ENCODE measurements at places on chromosomes 2 and 18.

- no peak for DNase-seq
- H3K4me1 ChIP-seq: peaks cover 35% of the 10 kb centered on the region
- H3K27me3 ChIP-seq: no peaks in the 10 kb centered on the region
These were observed 15.1 kb upstream of the ST3GAL5 start for GRCh38 chr2:85903849-85904248.

DNA sequence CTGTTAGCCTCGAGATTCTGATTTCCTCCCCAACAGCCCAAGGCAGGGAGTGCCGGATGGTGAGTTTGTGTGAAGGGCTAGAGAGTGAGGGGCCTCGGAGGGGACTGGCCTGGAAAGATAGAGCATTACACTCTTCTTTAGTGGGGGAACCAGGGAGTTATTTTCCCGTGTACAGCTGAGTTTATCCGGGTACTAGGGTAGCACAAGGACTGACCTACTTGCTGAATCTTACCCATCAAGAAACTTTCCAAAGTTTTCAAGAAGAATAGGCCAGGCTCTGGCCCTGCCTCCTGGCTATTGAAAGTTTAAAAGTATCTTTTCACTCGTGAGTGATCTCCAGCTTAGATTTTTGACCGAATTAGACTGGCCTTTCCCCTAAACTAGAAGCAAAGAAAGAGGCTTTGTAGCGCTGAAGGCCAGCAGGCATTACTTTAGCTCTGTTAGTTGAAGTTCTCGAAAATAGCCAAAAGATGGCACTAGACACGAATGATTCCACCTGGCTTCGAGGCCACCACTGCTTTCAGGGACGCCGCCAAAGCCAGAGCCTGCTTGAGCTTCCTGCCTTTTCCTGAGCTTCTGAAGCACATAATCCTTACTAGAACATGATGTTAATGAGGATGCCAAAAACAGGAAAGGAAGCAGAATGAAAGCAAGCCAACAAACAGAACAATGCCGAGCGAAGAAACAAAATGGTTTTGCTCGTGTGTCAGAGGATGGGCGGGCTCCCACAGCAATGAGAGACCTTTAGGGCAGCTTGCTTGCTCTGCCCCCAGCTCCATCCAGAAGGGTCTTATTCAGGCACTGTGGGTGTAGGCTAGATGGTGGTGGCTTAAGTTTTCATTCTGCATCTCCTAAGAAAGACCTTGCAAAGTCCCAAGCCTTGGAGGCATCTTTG, 55.8 kb downstream of the TSN start:
- H3K36me3 ChIP-seq: no peaks in the 10 kb centered on the region
- H3K27ac ChIP-seq: no peak overlapping the region
- H3K4me3 ChIP-seq: no peak overlapping the region
- H3K4me1 ChIP-seq: no peaks in the 10 kb centered on the region

DNA sequence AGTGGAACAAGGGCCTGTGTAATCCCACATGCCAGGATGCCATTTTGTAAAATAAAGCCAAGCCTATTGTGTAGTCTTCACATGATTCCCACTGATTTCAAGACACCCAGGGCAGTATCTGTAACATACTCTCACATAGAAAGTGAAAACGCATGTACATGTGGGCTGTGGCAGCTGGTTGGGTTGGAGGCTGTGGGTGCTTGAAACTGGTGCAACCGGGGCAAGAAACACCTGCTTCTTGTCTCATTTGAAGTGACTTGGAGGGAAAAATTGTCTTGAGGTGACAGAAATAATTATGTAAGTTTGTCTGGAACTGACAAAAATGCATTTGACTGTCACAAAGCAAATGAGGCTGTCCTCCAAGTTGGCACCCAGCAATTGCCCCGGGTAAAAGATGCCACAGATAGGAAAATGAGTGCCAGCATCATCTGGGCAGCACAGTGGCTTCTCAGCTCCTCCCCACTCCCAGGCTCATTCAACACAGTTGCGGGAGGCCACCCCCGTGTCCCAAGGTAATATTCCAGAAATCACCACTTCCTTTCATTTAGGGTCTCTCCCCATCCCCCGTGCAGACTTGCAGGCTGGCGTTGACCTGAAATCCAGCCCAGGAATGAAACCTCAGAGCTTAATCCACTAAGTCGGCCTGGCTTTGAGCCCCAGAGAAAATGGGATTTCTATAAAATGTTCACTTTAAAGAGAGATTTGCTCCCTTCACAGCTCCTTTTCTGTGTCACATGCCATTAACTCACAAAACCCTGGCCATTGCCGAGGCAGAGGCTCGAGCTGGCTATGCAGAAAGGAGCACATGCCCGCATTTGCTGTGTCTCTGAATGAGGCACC, 293.9 kb upstream of the PARD3B start:
- no peaks in the 10 kb centered on the region for H3K4me1 ChIP-seq
- no peak overlapping the region for H3K27ac ChIP-seq
- no peak overlapping the region for H3K4me3 ChIP-seq
- DNase-seq: no peak

DNA sequence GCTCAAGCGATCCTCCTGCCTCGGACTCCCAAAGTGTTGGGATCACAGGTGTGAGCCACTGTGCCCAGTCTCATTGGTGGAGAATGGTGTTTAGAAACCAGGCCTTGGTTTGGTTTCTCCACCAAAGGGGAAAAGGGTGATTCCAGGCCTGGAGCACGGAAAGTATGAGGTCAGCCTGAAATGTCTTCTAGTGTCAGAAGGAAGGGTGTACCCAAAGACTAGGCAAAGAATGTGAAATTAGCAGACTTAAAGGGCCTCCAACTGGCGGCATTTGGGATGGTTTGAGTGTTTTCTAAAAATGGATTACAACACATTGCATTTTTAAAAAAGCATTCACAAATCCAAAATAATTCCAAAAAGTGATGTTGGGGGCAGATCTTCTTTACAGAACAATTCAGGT, 139.6 kb downstream of the SH3BP4 start:
- no peaks in the 10 kb centered on the region for H3K36me3 ChIP-seq
- H3K27me3 ChIP-seq: no peaks in the 10 kb centered on the region
- peaks cover 4% of the 10 kb centered on the region for H3K4me1 ChIP-seq
- no peak overlapping the region for H3K4me3 ChIP-seq
- H3K27ac ChIP-seq: no peak overlapping the region

GRCh38 chr2:222332116-222332515, 33.3 kb upstream of the PAX3 start:
- no peak overlapping the region for H3K4me3 ChIP-seq
- DNase-seq: no peak
- no peaks in the 10 kb centered on the region for H3K27me3 ChIP-seq
- no peaks in the 10 kb centered on the region for H3K4me1 ChIP-seq

DNA sequence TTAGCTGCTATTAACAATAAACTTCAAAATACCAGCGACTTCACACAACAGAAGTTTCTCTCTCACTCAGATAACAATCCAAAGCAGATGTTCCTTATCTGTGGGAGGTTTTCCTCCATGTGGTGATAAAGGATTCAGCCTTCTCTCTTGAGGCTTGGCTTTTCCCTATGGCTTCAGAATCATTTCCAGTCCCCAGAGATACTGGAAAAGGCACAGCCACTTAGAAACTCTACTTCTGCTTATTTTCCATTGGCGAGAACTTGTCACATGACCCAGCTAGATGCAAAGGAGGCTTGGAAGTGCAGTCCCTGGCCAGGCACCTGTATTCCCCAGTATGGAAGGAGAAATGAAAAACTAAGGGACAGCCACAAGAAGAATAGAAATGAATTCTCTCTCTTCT, 344.8 kb downstream of the MTX2 start:
- peaks cover 34% of the 10 kb centered on the region for H3K4me1 ChIP-seq
- peak overlapping the region; percentile 21 for H3K4me3 ChIP-seq
- DNase-seq: no peak

DNA sequence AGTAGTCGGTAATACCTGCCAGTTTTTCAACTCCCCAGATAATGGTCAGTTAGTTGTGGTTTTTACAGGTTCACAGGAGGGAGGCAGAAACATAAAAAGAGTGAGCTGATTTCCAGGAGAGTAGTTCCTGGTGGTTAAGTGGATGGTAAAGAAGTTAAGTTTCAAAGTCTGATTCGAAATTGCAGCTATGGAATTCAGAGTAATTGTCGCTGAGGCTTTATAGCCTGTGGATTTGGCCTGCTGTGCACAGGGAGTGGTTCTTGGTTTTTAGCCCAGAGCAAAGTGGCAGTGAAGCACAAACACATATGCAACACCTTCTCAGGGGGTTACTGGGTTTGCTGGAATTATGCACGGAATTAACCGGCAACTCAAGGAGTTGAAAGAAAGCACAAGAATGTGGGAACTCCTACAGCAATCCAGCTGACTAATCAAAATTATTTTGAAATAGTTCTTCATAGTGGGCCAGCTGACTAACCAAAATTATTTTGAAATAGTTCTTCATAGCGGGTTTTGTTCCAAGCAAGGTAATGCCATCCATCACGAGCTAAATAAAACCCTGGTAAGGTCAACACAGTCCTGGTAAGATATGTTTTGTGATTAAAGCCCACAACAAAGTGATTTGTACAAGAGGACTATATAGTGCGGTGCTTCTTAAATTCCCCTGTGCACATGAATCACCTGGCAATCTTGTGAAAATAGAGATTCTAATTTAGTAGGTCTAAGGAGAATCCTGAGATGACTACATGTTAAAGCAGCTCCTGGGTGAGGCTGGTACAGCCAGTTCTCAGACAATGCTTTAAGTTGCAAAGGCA, 94.4 kb downstream of the SGPP2 start:
- no peak overlapping the region for H3K4me3 ChIP-seq
- no peaks in the 10 kb centered on the region for H3K36me3 ChIP-seq
- H3K4me1 ChIP-seq: peaks cover 7% of the 10 kb centered on the region
- no peak overlapping the region for H3K27ac ChIP-seq
- no peaks in the 10 kb centered on the region for H3K27me3 ChIP-seq

DNA sequence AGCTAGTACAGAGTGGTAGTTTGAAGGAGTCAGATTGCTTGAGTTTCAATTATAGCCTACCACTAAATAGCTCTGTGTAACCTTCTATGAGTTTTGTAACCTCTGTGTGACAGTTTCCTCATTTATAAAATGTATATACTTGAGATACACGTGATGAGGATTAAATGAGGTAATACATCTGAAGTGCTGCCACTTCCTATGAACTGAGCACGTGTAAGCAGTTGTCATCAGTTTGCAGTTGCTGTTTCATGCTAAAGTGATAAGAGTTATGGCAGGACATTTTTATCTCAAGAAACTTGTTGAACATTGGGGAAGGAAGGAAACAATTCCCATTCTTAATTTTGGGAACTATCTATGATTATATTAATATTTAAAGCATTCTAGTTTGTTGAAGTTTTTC, 38.5 kb downstream of the CARF start:
- no peak overlapping the region for H3K4me3 ChIP-seq
- no peak overlapping the region for H3K27ac ChIP-seq
- DNase-seq: no peak

- H3K4me1 ChIP-seq: peaks cover 2% of the 10 kb centered on the region
- H3K36me3 ChIP-seq: no peaks in the 10 kb centered on the region
- H3K27ac ChIP-seq: no peak overlapping the region
- H3K27me3 ChIP-seq: no peaks in the 10 kb centered on the region
These were observed 670 bp upstream of the INPP5D start for GRCh38 chr2:233059547-233059796.

GRCh38 chr2:126655500-126656430, at the start of gene GYPC:
GYPC (plus strand) TSS chr2:126656158; CDS start chr2:126656264, 106 bp downstream.
- peaks cover 35% of the 10 kb centered on the region for H3K4me1 ChIP-seq
- H3K4me3 ChIP-seq: peak within 1 kb of the TSS; percentile 81
- peak within 1 kb of the TSS; percentile 99 for H3K27ac ChIP-seq
- peak; percentile 78 for DNase-seq
- H3K36me3 ChIP-seq: no peaks in the 10 kb centered on the region

GRCh38 chr2:62787386-62787785, 81.9 kb downstream of the EHBP1 start:
- H3K27ac ChIP-seq: no peak overlapping the region
- peaks cover 50% of the 10 kb centered on the region for H3K4me1 ChIP-seq
- no peak overlapping the region for H3K4me3 ChIP-seq
- H3K27me3 ChIP-seq: no peaks in the 10 kb centered on the region
- H3K36me3 ChIP-seq: no peaks in the 10 kb centered on the region
- DNase-seq: peak; percentile 57

GRCh38 chr2:209806318-209806717, 34.7 kb downstream of the UNC80 start:
- H3K27me3 ChIP-seq: no peaks in the 10 kb centered on the region
- H3K36me3 ChIP-seq: no peaks in the 10 kb centered on the region
- DNase-seq: no peak
- no peak overlapping the region for H3K27ac ChIP-seq
- no peaks in the 10 kb centered on the region for H3K4me1 ChIP-seq
- no peak overlapping the region for H3K4me3 ChIP-seq

DNA sequence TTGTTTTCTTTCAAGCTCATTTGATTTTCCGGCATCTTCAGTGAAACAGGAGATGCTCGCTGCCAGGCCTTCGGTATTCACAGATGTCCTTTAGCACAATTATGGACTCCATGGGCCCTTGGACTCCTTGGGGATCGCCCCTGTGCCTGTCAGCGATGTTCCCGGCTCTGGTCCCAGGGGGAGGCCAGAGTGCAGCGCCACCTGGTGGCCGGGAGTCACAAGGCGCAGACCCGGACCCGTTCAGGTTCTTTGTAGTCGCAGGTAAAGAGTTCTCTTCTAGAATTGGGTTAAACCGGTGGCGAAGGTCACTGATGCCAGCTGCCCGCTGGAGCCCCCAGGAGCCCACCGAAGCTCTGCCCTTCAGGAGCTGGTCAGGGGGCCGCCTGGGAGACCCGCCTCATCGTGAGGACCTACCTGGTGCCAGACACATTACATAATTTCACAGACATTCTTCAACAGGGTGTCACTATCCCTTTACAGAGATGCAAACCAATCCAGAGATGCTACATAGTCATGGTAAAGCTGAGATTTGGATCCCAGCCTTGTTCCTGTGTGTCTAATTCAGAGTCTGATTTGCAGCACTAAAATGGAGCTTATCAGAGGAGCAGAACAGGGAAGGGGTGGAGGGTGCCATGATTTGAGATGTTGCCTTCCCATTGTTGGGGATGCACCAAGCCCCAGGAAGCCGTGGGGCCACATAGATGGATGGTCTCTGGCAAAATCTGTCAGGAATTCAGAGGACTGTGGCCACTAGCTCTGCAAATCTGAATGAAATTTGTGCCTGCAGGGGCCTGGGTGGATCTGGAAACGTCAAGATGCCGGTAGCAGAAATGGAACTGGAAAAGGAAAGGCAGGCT, 6.0 kb upstream of the INPP5D start:
- peaks cover 11% of the 10 kb centered on the region for H3K4me1 ChIP-seq
- H3K27ac ChIP-seq: no peak overlapping the region
- no peaks in the 10 kb centered on the region for H3K27me3 ChIP-seq
- no peaks in the 10 kb centered on the region for H3K36me3 ChIP-seq
- H3K4me3 ChIP-seq: no peak overlapping the region

DNA sequence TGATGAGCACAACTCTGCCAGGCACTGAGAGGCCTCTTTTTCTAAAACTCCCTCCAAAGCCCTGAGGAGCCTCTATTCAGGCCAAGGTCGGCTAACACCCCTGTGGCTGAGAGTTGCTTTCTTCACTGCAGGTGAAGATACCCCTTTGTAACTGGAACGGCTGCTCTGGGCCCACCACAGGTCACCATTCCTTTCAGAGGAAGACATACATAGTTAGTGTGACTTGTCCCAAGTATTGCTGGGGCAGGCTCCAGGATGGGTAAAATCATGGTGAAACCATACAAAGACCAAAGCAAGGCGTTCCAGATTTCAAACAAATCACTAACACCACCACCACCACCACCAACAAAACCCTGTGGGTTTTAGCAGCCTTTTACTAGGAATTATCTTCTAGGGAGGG, 36.8 kb downstream of the CHST10 start:
- peaks cover 3% of the 10 kb centered on the region for H3K27me3 ChIP-seq
- H3K4me1 ChIP-seq: no peaks in the 10 kb centered on the region
- H3K36me3 ChIP-seq: no peaks in the 10 kb centered on the region
- no peak overlapping the region for H3K4me3 ChIP-seq

Data from GM23248 (cell line).